Activated CD8-positive, alpha-beta memory T cell treated with anti-CD3 and anti-CD28 coated beads for 4 hours (primary cell): ENCODE measurements at places on chromosomes 11 and 22.

DNA sequence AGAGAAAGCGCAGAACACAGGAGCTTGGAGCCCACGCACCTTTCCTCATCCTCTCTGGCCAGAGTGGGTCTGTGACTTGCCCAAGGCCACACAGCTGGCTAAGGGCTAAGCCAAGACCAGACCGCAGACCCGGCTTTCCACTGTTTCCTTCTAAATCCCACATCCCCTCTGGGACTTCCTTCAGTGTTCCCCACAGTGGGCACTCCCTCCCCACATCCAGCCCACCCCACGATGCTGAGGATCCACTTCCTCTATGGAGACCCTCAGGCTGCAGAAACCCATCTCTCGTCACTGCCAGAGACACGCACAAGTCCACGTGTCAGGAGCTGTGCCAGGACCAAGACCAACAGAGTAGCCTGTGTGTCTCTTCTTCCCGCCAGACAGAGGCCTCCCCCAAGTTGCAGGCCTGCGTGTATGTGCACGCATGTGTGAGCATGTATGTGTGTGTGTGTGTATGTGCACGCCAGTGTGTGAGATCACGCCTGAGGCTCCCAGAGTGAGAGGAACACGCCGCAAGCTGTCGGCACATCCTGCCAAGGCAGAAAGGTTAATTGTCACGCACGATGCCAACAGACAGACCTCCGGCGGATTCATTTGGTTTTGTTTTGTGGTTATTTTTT, 21.6 kb downstream of the PDGFB start:
- DNase-seq, result no peak

DNA sequence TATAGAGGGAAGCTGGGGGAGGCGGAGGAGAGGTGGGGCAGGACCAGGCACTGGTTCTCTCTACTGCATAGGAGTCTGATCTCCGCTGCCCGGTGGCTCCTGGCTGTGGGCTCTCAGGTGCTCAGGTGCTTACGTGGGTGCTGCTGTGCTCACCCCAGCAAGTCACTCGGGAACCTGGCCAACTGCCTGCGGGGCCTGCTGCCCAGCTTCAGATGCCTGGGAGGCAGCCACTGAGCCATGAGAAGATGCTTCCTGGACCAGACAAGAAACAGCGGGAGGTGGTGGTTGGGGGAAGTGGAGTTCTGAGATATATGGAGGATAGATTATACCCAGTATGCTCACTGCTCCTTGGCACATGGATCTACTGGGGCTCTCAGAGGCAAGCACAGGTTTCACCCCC, 1303.4 kb downstream of the TBC1D22A start:
- DNase-seq, result no peak

DNA sequence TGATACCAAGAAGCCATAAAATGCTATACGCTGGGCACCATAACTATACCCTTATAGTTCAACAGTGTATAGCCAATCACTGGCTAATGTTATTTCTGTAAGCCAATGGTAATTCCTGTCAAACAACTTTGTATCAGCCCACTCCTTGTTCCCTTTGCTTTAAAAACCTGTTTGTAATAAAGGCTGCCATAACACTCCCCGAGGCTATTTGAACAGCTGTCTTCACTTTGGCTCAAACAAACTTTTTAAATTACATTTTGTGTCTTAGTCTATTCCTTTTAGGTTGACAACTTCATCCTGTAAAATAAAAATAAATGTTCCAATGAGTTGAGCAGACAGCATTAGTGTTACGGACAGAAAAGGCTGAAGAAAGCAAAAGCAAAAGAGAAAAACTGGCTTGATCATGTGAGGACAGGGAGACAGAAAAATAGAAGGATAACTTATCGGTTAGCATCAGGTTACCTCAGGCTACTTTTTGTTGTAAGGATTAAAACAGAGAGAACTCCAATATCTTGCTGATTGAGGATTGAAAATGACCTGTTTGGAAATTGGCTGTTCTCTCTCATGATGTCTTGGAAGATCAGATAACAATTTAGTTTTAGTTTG, 95.0 kb downstream of the AASDHPPT start:
- DNase-seq, result no peak

DNA sequence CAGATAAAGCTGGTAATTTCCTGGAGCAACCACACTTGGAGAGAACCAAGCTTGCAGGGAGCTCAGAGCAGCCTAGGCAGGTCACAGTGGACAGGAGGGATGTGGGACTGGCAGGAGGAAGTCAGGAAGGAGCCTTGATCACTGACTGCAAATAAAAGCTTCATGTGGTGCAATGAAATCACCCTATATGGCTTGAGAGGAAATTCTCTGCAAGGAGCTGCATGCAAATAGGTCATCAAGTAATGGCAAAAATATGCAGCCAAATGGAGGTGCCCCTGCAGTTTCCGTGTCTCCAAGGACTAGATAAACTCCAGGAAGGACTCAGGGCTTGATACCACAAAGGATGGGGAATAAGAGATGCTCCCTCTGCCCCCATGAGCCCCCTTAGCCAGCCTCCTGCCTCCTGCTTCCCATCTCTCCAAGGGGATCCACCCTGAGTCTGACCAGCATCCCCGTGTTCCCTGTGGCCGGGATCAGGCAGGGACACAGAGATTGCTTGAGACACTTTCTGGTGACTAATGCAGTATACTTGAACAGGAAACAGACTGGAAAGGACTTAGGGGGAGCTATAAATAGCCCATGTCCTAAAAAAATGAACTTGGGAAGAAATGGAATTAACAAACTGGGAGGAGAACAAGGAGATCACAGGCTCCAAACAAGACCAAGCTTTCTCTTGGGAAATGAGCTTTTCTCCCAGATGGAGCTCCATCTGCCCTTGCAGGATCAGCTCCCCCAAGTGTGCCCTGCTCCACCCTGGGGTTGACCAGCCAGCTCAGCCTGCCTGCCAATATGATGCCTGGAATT, 23.9 kb upstream of the MICAL2 start:
- no peak for DNase-seq

GRCh38 chr11:15720460-15720859, 605.7 kb downstream of the INSC start:
- no peak for DNase-seq

DNA sequence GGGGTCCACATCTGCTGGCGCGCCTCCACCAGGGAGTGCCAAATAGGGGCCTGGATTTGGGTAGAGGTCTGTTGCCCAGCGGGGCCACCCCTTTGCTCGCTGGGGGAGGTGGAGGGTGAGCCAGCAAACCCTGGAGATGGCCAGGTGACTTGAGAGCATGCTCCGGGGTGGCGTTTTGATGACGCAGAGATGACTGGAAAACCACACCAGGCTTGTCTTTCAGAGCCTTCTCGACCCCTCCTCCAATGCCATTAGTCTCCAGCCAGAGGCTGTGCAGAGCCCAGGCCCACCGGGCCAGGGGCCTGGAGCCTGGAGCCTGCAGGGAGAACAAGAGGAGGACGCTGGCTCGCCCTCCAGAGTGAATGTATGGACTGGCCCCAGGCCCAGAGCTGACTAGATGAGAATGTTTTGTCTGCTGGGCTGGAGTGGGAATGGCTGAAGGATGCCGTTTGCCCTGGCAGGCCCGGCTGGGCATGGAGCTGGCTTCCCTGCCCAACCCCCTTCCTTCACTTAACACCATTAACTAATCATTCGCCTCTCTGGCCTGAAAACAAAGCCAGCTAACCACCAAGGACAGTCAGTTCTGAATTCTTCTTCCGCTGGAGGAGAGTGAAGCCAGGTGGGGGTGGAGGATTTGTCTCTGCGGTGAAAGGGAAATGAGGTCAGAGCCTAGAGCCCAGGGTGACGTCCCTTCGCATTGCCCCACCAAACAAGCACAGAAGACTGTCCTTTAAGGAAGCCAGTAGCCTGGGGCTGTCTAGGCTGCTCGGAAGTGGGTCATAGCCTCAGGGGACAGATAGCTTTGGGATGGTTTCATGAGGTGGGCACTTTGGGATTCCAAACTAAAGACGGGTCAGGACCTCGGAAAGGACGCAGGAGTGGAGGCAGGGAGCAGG, 1.6 kb upstream of the MCAM start:
- no peak for DNase-seq

DNA sequence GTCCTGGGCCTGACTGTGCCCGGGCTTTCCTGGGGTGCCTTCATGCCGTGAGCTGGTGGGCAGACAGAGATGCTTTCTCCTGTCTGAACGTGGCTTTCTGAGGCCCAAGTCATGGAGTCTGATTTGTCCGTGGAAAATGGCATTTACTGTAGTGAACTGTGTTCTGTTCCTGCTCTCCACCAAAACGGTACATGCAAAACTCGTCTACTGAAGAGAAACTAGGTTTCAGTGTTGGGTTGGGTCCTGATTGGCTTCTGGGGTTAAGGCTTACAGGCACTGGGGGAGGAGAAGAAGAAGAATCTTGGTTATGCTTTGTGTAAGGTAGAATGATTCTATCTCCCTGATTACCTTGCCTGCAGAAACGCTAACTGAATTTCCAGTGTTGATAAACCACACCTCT, 541.7 kb downstream of the NTM start:
- no peak for DNase-seq

GRCh38 chr11:37942081-37942480, 1344.0 kb upstream of the RAG2 start:
- no peak for DNase-seq

- DNase-seq, result no peak
These were observed 494.6 kb upstream of the FAT3 start for GRCh38 chr11:91730057-91730456.

GRCh38 chr22:17930455-17931313, 93.7 kb downstream of the MICAL3 start:
- no peak for DNase-seq

DNA sequence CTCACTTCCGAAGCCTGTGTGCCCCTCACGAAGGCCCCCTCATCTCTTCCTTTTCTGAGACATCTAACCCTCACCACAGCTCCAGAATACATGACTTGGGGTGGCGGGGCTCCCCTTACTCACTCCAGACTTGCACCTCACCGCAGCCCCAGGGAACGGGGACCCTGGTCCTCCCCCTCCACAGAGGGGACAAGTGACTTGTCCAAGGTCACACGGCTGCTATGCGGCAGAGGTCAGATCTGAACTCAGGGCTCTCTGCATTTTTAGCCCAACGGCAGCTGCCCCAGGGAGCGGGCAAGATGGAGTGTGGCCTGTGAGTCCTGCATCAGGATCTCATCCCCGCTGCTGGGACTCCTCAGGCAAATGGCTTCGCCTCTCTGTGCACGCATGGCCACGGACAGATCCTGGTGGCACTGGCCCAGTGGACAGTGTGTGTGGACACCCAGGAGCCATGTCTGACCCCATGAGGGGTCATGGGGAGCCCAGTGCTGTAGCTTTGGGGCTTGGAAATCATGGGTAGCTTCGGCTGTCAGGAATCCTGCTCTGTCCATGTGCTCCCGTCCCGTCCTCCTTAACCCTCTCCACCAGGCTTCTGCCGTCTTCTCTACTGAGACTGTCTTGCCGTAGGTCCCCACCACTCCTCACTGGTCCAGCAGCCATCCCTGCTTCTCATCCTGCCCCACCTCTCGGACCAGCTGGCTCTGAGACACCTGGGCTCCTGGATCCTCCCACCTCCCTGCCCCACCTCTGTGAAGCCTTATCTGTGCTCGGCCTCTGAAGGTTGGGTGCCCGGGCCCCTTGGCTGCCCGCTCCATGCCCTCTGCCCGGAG, 48.0 kb upstream of the CARS1 start:
- DNase-seq, result no peak

DNA sequence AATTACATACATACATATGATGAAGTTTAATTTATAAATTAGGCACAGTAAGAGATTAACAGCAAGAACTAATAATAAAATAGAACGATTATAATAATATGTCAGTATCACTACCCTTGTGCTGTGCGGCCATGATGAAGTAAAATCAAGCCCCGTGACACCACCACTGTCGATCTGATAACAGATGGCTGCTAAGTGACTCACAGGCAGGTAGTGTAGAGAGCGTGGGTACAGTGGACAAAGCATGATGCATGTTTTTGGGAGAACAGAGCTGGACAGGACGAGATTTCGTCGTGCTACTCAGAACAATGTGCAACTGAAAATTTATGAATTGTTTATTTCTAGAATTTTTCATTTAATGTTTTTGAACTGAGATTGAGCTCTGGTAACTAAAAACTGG, 108.4 kb upstream of the TIMP3 start:
- DNase-seq, result no peak

GRCh38 chr22:31947296-31947695, 3.0 kb downstream of the YWHAH start:
- DNase-seq, result no peak

DNA sequence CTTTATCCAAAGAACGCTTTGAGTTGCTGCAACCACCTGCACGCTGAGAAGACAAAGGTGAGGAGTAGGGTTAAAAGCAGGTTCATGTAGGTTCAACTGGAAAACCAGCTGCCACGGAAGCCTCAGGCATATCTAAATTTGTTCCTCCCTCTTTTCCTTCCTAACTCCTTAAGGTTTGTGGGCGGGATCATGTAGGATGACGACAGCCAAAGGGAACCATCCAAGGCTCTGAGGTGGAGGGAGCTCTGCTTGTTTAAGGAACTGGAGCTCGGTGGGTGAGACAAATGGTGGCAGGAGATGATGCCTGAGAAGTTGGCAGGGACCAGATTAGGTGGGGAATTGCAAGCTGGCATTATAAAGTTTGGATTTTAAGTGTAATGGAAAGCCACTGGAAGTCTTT, 60.3 kb downstream of the SPON1 start:
- DNase-seq, result no peak

DNA sequence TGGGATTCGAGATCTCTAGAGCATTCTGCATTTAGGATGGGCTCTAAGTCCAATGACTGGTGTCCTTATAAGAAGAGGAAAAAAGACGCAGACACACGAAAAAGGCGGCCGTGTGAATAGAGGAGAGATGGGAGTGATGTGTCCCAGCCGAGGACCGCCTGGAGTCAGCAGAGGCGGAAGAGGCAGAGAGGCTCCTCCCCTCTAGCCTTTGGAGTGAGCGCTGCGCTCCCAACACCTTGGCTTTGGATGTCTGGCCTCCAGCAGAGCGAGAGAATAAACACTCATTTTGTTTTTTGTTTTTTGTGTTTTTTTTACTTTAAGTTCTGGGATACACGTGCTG, 83.0 kb upstream of the RTL6 start:
- no peak for DNase-seq

DNA sequence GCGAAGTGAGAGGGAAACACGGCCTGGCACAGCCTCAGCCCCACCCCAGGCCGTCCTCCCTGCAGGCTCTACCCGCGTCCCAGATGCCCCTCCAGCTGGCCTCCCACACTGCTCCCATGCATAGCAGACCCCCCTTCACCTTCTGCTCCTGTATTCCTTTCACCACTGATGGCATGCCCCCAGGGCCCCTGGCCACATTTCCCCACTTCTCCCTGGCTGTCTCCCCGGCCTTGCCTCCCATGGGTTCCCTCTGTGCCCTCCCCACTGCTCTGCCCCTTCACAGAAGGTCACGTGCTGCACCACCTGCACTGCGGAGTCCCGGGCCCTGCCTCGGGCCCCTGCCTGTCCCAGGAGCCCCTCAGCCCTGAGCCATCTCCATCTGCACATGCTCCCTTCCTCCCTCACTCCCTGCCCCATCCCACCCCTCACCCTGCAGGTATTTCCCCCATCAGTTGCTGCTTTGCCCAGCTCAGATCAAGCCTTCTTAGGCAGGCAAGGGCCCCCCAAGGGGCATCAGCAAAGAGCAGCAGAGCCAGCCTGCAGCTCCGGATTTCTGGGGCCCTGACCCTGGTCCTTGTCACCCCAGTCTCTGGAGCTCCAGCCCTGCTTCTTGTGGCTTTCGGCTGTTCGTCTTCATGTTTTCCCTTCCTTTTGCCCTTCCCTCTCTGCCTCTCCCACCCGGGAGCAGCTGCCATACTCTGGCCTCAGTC, 46.4 kb downstream of the GAB4 start:
- no peak for DNase-seq

- DNase-seq, result no peak
These were observed 105.1 kb downstream of the TENM4 start for GRCh38 chr11:79335681-79336080.

- DNase-seq, result no peak
These were observed 837.8 kb downstream of the TBC1D22A start for GRCh38 chr22:47600281-47600680.

- DNase-seq, result no peak
These were observed 17.9 kb downstream of the SLC43A1 start for GRCh38 chr11:57497303-57498247.
